ENCODE measurements at places on chromosomes 4 and X.

DNA sequence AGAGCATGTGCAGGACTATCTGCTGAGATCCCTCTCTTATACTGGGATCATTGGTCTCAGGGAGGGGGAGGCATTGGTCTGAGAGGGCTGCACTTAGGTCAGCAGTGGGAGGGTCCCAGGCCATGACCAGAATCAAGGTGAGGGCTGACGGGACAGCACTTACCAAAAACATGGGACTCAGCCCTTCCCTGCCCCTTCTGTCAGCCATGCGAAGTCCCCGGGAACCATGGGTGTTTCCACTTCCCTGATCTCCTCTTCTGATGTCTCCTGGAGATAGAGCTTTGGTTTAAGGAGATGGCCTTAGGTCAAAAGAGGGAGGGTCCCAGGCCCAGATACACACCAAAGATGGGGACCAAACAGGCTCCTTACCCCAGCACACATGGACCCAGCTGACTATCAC is 12.9 kb upstream of the HSFX1 start:
- no peak for DNase-seq

DNA sequence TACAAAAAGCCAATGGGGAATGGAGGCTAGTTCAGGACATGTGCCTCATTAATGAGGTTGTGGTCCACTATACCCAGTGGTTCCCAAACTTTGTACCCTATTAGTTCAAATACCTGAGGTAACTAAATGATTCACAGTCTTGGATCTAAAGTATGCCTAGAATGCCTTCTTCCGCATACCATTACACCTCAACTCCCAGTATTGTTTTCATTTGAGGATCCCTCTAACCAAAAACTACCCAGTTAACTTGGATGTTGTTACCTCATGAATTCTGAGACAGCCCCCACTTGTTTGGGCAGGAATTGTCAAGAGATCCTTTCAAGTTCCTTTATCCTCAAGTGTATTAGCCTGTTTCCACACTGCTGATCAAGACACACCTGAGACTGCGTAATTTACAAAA is 439.2 kb downstream of the PCDH10 start:
- no peak for DNase-seq

- DNase-seq: no peak
Observed at GRCh38 chrX:114058988-114059418, 524.9 kb upstream of the HTR2C start.

DNA sequence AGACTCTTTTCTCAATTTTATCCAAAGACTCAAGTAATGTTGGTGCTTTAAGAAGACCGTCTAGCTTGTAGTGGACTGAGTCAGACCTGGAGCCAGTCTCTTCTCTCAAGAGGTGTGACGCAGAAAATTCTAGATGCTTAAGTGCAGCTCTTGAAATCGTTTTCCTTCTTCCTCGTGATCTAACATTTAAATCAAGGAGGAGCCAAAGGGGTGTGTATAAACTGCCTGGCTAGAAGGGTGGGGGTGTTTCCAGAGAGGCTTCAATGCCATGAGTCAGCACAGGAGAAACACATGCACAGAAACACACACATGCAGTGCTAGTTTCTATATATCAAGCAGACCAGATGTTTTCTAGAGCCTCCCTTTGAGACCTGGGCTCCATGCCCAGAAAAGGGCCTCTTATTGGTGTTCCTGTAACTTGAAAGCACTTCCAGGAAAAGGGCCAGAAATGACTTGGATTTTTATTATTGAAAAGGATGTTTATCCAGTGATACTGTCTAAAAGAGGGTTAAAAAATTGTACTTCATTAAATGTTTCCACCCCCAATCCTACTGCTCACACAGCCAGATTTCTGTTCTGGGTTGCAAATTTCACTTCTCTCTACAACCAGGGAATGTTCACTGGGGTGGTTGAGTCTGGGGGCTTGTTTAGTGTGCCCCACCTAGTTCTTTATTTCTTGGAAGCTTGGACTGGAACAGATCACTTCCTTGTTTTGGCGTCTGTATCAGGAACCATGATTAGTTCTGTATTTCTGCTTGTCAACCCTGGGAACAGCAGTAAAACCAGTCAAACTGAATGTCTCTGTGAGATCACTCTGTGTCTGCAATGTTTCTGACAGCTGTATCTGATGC is at the start of gene CLIC2:
Gene CLIC2 (minus strand): TSS at position 129 of the 851 bp plus-strand sequence. CDS start 187 bp downstream, outside the sequence.
- DNase-seq: peak; percentile 77

GRCh38 chr4:6986072-6986780 is 56.9 kb upstream of the TADA2B start:
- peak; percentile 54 for DNase-seq

GRCh38 chrX:151359931-151360871 is 36.8 kb upstream of the VMA21 start:
- DNase-seq: peak; percentile 29

DNA sequence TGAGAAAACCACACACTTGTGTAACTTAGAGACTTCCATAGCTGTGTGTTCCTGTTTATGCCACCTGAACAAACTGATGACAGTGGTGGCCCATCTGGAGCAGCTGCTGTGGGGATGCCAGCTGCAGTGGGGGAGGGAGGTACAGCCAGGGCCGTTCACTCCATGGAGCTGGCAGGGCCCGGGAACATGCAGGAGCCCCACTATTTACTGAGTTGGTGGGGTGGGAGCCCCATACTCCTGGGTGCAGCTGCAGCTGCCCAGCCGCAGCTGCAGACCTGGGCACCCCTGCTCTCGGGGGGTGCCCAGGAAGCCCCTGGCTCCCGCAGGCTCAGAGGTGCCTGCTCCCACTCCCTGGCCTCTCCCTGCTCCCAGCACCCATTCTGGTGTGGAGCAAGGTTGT is 398.6 kb upstream of the RASGEF1B start:
- no peak for DNase-seq

GRCh38 chr4:1883583-1883982 is 12.4 kb downstream of the NSD2 start:
- DNase-seq: no peak

GRCh38 chr4:188439641-188440311 is 300.5 kb downstream of the TRIML1 start:
- DNase-seq: peak; percentile 67

DNA sequence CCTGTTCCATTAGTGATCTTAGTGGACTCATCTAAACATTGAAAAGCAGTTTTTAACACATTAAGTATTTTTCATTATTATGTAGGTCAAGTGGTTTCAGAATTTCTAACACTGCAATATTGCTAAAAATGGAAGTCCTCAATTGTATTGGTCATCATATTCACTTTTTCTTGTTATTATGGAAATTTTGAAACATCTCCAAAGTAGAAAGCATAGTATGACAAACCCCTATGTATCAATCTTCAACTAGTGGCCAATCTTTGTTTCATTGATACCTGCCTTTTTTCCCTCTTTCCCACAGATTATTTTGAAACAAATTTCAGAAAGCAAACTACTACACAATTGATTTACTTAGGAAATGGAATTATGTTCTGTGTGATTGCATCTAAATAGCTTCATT is 14.5 kb upstream of the ABCG2 start:
- no peak for DNase-seq

- peak; percentile 73 for DNase-seq
Observed at GRCh38 chrX:68997911-68998310, 167.3 kb downstream of the PJA1 start.

DNA sequence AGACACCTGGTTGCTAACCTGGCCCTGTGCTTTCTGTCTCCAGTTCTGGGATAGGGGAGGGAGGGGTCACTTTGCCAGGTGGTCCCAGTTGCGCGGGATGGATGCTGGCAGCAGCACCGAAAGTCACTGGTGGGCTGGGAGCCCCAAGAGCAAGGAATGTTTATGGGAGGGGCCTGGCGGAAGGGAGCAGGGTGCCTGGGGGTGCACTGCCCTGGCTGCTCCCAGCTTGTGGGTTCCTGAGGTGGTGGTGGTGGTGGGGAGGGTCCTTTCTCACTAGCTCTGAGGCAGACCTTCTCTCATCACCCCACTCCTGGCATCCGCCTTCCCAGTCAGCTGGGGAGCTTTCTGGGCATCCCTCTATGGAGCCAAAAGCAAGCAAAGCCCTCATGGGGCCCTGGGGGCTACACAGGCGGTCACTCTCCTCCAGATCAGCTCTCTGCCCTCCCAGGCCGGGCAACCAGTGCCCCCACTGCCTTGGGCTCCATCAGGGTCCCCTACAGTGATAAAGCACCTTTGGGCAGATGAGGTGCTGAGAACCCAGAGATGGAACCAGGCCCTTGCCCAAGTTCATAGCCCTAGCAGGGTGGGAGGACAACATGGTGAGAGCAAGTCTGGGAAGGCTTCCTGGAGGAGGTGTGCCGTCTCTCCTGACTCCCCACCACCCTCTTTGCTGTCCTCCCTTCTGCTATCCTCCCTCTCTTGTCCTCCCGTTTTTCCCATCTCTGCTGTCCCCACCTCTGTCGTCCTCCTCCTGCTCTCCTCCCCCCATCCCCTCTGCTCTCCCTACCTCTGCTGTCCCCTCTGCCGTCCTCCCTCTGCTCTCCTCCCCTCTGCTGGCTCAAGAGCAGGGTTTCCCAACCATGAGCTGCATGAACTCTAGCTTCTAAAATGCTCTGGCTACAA is 16.0 kb downstream of the FGFR3 start:
- DNase-seq: peak; percentile 26

DNA sequence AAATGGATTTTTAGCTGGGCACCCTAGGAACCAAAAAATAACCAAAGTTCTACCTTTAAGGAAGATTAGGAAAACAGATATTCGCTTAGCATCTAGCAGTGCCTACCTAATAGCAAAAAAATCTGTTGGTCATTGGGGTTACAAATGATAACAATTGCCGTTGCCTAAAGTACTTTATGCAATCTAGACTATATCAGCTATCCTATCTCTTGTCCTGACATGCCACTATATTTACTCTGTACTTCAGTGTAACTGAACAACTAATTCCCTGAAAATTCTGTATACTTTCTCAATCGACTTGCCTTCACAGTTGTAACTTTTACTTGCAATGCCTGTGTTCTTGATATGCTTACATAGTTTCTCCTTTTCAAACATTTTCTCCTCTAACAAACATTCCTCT is 282.9 kb upstream of the PCDH7 start:
- no peak for DNase-seq

- no peak for DNase-seq
Observed at GRCh38 chrX:39643550-39643949, 454.2 kb downstream of the BCOR start.

- no peak for DNase-seq
Observed at GRCh38 chr4:19735012-19735411, 516.7 kb upstream of the SLIT2 start.

GRCh38 chr4:62448911-62449310 is 1248.8 kb downstream of the ADGRL3 start:
- peak; percentile 42 for DNase-seq

GRCh38 chrX:69501429-69501828 is 2.7 kb upstream of the NALF2 start:
- DNase-seq: no peak

DNA sequence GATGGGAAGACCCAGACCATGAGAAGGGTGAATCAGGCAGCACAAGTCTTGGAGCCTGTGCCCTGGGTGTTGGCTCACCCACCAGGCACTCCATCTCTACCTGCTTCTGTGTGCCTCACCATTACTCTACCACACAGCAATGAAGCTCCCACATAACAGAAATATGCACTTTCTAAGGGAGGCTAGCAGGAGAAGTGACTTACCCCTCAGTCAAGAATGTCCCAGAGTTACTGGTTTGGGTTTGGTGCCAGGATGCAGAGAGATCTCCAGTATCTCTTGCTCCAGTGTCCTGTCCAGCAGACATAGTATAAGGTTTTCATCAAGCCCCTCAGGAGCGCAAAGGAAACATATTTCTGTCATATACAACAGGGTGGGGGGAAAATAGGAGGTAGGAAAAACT is 11.3 kb upstream of the RAB40A start:
- no peak for DNase-seq

DNA sequence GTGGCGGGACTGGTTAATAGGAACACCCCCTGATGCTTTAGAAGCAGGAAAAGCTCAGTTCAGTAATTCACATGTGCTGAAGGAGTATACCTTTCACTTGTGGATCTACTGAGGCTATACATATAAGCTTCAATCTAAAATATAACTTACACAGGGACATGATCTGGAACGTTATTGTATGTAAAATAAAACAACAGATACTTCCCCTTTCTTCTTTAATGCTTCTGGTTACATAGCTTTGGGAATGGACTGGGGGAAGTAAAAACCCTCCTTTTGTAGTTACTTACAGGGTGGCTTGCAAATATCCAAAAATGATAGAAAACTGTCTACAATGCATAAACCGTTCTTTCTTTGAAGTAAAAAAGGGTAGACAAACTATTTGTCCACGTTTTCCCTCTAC is 1.9 kb downstream of the FGG start:
- no peak for DNase-seq

- peak; percentile 48 for DNase-seq
Observed at GRCh38 chr4:4981427-4981826, 37.8 kb downstream of the CYTL1 start.

DNA sequence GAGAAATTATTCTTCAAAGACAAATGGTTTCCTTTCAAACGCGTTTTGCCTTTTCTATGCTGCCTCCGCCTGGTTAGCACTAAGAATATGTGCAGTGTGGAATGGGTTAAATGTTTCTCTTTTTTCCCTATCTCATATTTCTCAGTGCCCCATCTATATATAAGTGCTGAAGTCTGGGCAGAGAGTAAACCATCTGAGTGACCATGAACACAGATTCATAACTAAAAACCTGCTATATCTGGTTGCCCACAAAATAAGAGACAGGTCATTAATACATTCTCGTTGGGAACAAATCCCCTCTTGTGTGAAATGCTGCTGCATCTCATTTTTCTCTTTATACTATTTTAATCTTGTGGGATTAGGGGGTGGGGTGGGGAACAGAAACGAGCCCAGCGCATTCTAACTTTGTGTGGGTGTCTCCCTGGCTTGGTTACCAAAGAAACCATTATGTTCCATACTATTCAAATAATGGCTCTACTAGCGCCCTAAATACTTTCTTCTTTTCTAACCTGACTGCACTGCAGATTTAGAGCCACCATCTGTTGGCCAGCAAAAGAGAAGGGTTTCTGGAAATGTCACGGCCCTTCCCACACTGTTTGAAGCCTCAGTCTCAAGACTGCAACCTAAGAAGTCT is 42.2 kb upstream of the PTCHD1 start:
- no peak for DNase-seq

DNA sequence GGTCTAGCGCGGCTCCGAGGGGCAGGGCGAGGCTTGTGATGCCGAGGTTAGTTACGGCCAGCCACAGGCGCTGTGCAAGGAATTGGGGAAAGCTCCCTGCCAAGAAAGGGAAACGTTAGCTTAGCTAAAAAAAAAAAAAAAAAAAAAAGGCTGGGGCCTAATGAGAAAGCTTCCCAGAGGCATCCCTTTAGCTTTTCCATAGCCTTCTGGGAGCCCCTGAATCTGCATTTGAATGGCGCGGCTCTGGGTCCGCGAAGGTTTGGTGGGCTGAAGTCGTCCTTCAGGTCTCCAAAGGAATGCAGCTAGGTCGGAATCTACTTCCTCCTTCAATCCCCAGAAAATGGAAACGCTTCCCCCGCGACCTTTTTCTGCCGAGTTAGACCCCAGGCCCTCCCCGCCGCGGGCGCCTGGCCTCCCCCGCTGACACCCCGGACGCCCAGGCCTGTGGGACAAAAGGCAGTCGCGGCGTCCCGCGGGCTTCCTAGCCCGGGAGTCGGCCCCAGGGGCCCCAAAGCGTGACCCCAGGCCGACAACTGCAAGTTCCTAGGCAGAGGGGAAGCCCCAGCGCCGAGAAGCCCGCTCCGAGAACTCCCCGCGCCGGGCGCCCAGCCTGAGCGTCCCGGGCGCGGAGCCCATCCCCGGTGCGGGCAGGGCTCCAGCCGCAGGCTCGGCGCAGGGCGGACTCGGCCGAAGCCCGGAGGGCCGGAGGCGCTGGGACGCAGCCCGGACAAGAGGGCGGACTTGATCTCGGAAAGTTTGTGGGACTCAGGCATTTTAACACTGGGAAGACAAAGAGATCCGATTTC is 605 bp upstream of the FAT1 start:
- DNase-seq: peak; percentile 74

- no peak for DNase-seq
Observed at GRCh38 chr4:188106454-188106853, 2.9 kb downstream of the TRIML2 start.
